ENCODE measurements at places on chromosomes 13 and 19.

- no peak for DNase-seq
These were observed 5.0 kb downstream of the VSTM2B start for GRCh38 chr19:29530540-29531457.

DNA sequence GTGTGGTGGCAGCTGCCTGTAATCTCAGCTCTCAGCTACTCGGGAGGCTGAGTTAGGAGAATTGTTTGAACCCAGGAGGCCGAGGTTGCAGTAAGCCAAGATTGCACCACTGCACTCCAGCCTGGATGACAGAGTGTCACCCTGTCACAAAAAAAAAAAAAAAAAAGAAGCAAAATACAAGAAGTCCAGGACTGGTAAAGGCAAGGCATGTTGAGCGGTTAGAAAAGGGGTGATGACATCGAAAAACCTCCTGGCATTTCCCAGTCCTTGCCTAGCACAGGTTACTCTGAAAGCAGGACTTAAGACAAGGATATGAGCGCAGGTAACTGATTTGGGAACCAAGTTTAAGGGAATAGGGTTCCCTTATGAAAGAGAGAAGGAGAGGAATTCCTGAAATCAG, 2.5 kb upstream of the LILRB4 start:
- no peak for DNase-seq

- no peak for DNase-seq
These were observed 57.5 kb downstream of the RAB20 start for GRCh38 chr13:110503979-110504499.

- no peak for DNase-seq
These were observed 120.6 kb upstream of the MLNR start for GRCh38 chr13:49099513-49099877.

DNA sequence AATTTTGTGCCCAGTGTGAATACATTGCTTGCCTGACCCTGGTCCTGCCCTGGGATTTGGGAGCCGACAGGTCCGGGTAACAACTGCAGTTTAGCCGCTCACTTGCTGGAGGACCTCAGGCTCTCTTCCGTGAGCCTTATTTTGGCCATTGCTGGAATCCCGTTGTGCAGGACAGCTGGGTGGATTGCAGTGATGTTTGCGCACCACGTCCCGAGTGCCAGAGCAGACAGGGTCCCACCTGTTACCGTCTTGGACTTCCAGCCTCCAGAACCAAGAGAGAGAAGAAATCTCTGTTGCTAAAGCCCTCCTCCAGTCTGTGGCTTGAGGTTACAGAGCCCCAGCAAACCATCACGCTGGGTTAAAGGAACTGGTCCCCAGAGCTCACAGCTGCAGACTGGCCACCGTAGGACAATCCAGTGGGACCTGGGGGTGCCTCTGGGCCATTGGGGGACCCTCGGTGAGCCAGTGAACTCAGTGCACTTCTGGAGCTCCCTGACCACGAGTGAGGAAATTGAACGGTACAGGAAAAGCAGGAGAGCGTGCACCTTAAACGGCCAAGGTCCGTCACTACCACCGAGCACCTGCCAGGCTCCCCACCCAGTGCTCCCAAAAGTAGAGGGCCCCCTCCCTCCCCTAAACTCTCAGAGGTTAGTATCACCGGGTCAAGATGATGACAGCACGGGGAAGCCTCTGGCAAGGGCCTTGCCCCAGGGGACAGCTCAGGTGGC, 92.9 kb downstream of the GNG7 start:
- no peak for DNase-seq

GRCh38 chr19:1407528-1408299, at the start of gene DAZAP1:
DAZAP1 (plus strand) TSS chr19:1407586; CDS start chr19:1407774, 188 bp downstream.
- DNase-seq = no peak
